ENCODE measurements at places on chromosomes 11 and 22. TPM values are rescaled to one million over a fixed set of nuclear protein-coding genes. Genes with fewer than 3 reads are reported as not detected.

Gene IGSF9B
- total RNA-seq: 1.2 TPM

Gene PHF21B
- 0.58 TPM for total RNA-seq

Gene SLC25A17
- 3.9 TPM for total RNA-seq

Gene KRTAP5-6
- not detected for total RNA-seq

Gene CALCA
- 0.34 TPM for total RNA-seq

Gene OR52E8
- not detected for total RNA-seq

Gene BCO2
- 4.7 TPM for total RNA-seq

Gene LINC01488
- not detected for total RNA-seq

Gene TRPM5
- total RNA-seq: not detected

Gene MMP7
- total RNA-seq: not detected

Gene TMEM223
- 6.2 TPM for total RNA-seq
